Mesothelial cell of epicardium (in vitro differentiated cells): ENCODE measurements at places on chromosomes 16 and 17.

DNA sequence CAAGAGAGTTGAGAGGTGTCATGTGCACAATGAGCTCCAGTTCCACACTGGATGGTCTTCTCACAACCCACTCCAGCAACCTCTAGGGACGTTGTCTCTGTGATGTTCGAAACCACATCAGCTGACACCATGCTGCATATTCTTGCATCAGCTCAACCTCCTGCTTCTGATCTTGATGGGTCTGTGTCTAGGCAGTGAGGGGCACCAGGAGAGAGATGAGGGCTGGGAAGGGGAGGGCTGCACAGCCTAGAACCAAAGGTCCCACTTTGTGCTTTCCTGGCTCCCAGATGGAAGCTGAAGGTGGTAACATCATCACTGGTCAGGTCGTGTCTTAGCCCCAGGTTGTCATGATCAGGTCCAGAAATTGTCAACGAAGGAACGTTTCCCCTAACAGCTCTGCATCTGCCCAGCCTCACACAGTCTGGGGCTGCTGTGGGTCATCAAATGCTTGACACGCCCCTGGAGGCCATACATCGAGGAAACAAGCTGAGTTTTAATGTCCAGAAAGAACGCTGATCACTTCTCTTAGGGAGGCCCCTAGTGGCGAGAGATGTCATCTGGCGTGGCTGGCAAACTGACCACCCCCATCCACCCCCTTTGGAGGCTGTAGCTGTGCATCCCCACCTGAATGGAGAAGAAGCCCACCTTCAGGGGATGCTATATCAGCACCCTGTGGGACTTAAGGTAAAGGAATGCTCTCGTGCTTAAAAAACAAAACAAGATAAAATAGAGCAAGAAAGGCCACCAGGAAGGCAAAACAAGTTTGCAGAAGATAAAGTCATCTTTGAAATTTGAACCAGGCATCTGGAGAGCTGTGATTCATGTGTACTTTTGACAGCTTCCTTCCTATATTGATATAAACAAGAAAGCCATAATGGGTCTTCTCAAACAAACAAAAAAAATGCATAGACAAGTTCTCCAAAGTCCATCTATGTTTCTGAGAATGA lies 58.3 kb downstream of the WIPI1 start:
- peaks cover 6% of the 10 kb centered on the region for H3K4me1 ChIP-seq
- H3K27me3 ChIP-seq, result no peaks in the 10 kb centered on the region
- DNase-seq, result no peak
- peaks cover 6% of the 10 kb centered on the region for H3K36me3 ChIP-seq
- peak overlapping the region; percentile 41 for H3K27ac ChIP-seq

GRCh38 chr17:68328676-68329075 lies 37.4 kb downstream of the ARSG start:
- H3K27ac ChIP-seq, result peak overlapping the region; percentile 96
- peaks cover 13% of the 10 kb centered on the region for H3K4me1 ChIP-seq
- H3K36me3 ChIP-seq, result peaks cover 7% of the 10 kb centered on the region
- H3K4me3 ChIP-seq, result no peak overlapping the region
- no peaks in the 10 kb centered on the region for H3K27me3 ChIP-seq

- H3K27ac ChIP-seq, result no peak overlapping the region
- no peaks in the 10 kb centered on the region for H3K36me3 ChIP-seq
- H3K4me3 ChIP-seq, result no peak overlapping the region
- H3K4me1 ChIP-seq, result peaks cover 17% of the 10 kb centered on the region
Observed at GRCh38 chr17:29613352-29613837, 9.3 kb downstream of the CORO6 start.

- no peak overlapping the region for H3K27ac ChIP-seq
- peaks cover 20% of the 10 kb centered on the region for H3K36me3 ChIP-seq
- H3K27me3 ChIP-seq, result no peaks in the 10 kb centered on the region
- no peak overlapping the region for H3K4me3 ChIP-seq
- no peaks in the 10 kb centered on the region for H3K4me1 ChIP-seq
Observed at GRCh38 chr17:75244133-75244866, 17.1 kb downstream of the GGA3 start.

- no peaks in the 10 kb centered on the region for H3K27me3 ChIP-seq
- no peak for DNase-seq
- H3K27ac ChIP-seq, result no peak overlapping the region
- H3K4me1 ChIP-seq, result no peaks in the 10 kb centered on the region
- H3K4me3 ChIP-seq, result no peak overlapping the region
Observed at GRCh38 chr17:5410594-5411272, 8.7 kb downstream of the NUP88 start.

- no peaks in the 10 kb centered on the region for H3K27me3 ChIP-seq
- peak overlapping the region; percentile 91 for H3K4me3 ChIP-seq
- peak overlapping the region; percentile 99 for H3K27ac ChIP-seq
- DNase-seq, result no peak
- H3K4me1 ChIP-seq, result peaks cover 14% of the 10 kb centered on the region
Observed at GRCh38 chr16:2532494-2533141, 1.4 kb upstream of the CEMP1 start.

DNA sequence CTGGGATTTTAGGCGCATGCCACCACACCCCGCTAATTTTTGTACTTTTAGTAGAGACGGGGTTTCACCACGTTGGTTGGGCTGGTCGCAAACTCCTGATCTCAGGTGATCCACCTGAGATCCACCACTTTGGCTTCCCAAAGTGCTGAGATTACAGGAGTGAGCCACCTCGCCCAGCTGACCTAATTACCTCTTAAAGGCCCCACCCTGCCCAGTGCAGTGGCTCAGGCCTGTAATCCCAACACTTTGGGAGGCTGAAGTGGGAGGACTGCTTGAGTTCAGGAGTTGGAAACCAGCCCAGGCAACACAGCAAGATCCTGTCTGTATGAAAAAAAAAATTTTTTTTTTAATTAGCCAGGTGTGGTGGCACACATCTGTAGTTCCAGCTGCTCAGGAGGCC lies 2.9 kb upstream of the COASY start:
- H3K36me3 ChIP-seq, result no peaks in the 10 kb centered on the region
- H3K4me3 ChIP-seq, result no peak overlapping the region
- no peak overlapping the region for H3K27ac ChIP-seq
- peaks cover 35% of the 10 kb centered on the region for H3K4me1 ChIP-seq
- H3K27me3 ChIP-seq, result no peaks in the 10 kb centered on the region

DNA sequence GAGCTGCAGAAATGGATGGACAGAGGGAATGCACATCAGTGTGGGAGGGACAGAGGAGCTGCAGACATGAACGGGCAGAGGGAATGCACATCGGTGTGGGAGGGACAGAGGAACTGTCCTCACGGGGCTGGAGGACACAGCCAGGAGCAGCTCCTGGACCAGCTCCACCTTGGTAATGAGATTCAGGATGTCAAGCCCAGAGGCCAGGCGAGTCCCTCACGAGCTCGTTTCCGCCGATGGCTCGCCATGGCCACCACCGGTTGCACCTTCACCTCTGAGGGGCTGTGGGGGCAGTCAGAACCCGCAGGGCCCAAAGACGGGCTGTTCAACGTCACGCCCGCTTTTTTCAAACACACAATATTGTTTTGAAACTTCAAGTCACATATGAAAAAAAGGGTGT lies 56.2 kb downstream of the RPH3AL start:
- no peak overlapping the region for H3K4me3 ChIP-seq
- no peak overlapping the region for H3K27ac ChIP-seq
- DNase-seq, result no peak

- H3K27ac ChIP-seq, result peak overlapping the region; percentile 32
- H3K4me1 ChIP-seq, result peaks cover 7% of the 10 kb centered on the region
- DNase-seq, result peak; percentile 73
- no peaks in the 10 kb centered on the region for H3K27me3 ChIP-seq
- peak overlapping the region; percentile 45 for H3K4me3 ChIP-seq
- H3K36me3 ChIP-seq, result peaks cover 16% of the 10 kb centered on the region
Observed at GRCh38 chr17:82963104-82963950, 116.1 kb upstream of the METRNL start.

GRCh38 chr17:13403982-13404946 lies 197.5 kb downstream of the HS3ST3A1 start:
- no peak for DNase-seq
- no peak overlapping the region for H3K4me3 ChIP-seq
- H3K36me3 ChIP-seq, result no peaks in the 10 kb centered on the region
- no peaks in the 10 kb centered on the region for H3K27me3 ChIP-seq
- no peak overlapping the region for H3K27ac ChIP-seq
- peaks cover 3% of the 10 kb centered on the region for H3K4me1 ChIP-seq

GRCh38 chr16:69848637-69849545 lies 86.8 kb downstream of the WWP2 start:
- peaks cover 14% of the 10 kb centered on the region for H3K4me1 ChIP-seq
- no peak for DNase-seq
- no peaks in the 10 kb centered on the region for H3K27me3 ChIP-seq
- peak overlapping the region; percentile 3 for H3K4me3 ChIP-seq
- peaks cover 5% of the 10 kb centered on the region for H3K36me3 ChIP-seq

DNA sequence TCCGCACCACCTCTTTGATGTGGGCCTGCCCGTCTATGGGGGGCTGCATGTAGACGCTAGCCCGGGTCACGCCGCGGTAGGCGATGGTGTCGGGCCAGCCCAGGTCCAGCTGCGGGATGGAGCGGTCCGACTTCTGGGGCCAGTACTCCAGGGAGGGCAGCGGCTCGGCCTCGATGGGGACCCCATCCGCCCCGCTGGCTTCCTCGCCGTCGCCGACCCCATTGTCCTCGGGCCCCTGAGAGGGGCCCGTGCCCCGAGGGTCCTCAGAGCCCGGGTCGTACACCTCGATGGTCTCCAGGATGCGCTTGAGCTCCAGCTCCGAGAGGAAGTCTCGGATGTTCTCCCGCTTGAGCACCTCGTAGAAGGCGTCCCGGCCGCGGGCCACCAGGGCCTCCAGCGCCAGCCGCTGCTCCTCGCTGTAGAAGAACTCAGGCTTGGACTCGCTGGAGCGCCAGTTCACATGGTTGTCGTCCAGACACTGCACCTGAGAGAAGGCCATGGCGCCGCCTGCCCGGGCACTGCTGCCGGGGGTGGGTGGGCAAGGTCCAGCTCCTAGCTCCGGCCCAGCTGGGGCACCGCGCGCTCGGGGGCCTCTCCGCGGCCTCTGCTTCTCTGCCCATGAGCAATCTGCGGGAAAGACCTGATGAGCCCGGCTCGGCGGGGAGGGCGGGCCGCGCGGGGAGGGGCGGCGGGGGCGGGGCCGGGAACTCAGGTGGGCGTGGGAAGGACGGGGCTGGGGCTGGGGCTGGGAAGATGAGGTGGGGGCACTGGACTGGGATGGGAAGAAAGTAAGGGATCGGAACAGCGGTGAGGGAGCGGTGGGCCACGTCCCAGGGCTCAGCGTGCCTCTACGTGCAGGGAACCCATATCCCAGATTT lies 782 bp downstream of the FAM83G start:
- H3K27ac ChIP-seq, result peak overlapping the region; percentile 76
- H3K36me3 ChIP-seq, result no peaks in the 10 kb centered on the region
- H3K4me1 ChIP-seq, result peaks cover 30% of the 10 kb centered on the region
- no peak for DNase-seq
- no peaks in the 10 kb centered on the region for H3K27me3 ChIP-seq
- peak overlapping the region; percentile 82 for H3K4me3 ChIP-seq

DNA sequence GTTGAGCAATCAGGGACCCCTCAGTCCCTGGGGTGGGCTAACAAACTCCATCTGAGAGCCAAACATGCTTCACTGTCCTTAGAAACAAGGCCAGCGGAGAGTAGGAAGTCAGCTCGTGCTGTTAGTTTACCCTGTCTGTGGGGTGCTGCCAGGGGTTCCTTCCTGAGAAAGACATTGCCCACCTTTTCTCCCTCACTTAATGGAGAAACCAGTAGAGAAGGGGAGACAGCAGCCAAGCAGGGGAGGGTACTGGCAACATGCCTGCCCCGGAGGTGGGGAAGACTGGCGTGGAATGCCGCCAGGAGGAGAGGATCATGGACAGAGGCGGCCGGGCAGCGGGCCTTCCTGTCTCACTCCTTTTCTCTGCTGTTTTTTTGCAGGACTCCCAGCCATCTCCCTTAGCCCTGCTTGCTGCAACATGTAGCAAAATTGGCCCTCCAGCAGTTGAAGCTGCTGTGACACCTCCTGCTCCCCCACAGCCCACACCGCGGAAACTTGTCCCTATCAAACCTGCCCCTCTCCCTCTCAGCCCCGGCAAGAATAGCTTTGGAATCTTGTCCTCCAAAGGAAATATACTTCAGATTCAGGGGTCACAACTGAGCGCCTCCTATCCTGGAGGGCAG lies 19.9 kb downstream of the SP2 start:
- H3K27me3 ChIP-seq, result no peaks in the 10 kb centered on the region
- H3K27ac ChIP-seq, result peak overlapping the region; percentile 66
- H3K4me1 ChIP-seq, result peaks cover 5% of the 10 kb centered on the region
- no peak for DNase-seq
- H3K4me3 ChIP-seq, result no peak overlapping the region

- H3K36me3 ChIP-seq, result no peaks in the 10 kb centered on the region
- H3K4me1 ChIP-seq, result no peaks in the 10 kb centered on the region
- DNase-seq, result no peak
- H3K27ac ChIP-seq, result no peak overlapping the region
Observed at GRCh38 chr16:52597073-52597771, 50.3 kb upstream of the TOX3 start.

- H3K27me3 ChIP-seq, result no peaks in the 10 kb centered on the region
- no peak overlapping the region for H3K27ac ChIP-seq
- no peak for DNase-seq
- no peaks in the 10 kb centered on the region for H3K36me3 ChIP-seq
Observed at GRCh38 chr16:61581417-61582046, 454.7 kb downstream of the CDH8 start.

GRCh38 chr16:85479972-85480726 lies 133.0 kb upstream of the GSE1 start:
- H3K27ac ChIP-seq, result peak overlapping the region; percentile 9
- DNase-seq, result no peak
- no peaks in the 10 kb centered on the region for H3K27me3 ChIP-seq
- no peak overlapping the region for H3K4me3 ChIP-seq
- no peaks in the 10 kb centered on the region for H3K36me3 ChIP-seq
- peaks cover 21% of the 10 kb centered on the region for H3K4me1 ChIP-seq

DNA sequence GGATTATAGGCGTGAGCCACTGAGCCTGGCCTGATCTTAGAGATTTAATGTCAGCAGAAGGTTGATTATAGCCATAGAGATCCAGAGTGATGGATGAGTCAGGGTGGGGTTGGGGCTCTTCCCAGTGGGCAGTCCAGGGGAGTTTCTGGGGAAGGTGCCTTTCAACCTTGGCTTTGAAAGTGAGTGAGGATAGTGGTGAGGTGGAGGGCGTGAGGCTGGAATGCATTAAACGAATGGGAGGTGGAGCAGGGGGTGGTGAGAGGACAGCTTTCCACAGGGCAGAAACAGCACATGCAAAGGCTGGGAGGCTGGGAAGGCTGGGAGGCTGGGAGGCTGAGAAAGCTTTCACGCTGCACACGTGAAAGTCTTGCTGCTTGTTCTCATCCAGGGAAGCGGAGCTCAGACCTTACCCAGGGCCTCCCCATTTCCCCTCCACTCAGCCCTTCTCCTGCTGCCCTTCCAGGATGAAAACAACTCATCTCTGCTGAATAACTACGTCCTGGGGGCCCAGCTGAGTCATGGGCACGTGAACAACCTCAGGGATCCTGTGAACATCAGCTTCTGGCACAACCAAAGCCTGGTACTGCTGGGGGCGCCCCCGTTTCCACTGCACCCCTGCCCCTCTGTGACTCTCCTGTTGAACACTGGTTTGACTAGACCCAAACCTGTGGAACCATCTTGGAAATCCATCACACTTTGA lies 22.3 kb downstream of the ADGRG5 start:
- DNase-seq, result no peak
- peaks cover 11% of the 10 kb centered on the region for H3K27me3 ChIP-seq
- peaks cover 7% of the 10 kb centered on the region for H3K4me1 ChIP-seq
- H3K4me3 ChIP-seq, result no peak overlapping the region
- H3K36me3 ChIP-seq, result peaks cover 15% of the 10 kb centered on the region
- H3K27ac ChIP-seq, result peak overlapping the region; percentile 55
